Activated CD4-positive, CD25-positive, alpha-beta regulatory T cell (primary cell): ENCODE measurements at places on chromosomes 5 and 9.

DNA sequence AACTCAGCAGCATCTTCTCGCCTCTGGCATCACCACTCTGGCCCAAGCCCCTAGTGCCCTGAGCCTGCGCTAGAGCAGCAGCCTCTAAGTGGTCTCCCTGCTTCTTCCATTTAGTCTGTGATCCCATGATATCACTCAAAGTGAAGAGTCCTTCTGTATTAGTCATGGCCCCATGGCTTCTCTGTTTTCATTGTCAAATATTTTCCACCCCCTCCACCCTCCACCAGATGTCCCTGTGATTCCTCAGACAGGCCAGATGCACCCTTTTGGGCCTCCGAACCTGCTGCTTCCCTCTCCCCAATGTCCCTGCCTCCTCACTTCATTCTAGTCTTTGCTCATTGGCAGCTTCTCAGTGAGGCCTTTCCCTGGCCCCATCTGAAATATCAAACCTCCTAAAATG lies 299.2 kb downstream of the SPOCK1 start:
- no peak for DNase-seq

GRCh38 chr5:175816348-175816747 lies 55.0 kb upstream of the CPLX2 start:
- no peak for DNase-seq

DNA sequence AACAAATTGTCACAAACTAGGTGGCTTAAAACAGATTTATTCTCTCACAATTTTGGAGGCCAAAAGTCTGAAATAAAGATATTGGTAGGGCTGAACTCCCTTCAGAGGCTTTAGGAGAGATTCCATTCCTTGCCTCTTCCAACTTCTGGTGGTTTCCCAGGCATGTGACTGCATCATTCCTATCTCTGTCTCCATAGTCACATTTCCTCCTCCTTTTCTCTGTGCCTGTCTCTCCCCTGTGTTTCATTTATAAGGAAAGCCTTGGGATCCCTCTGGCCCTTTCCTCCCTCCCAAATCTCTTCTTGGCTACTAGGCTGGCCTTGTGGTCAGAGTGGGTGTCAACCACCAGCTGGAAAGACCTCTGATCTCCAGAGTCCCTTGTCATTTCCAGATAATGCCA lies 78.2 kb downstream of the SNX18 start:
- no peak for DNase-seq

GRCh38 chr5:164637931-164638521 lies 1132.6 kb downstream of the MAT2B start:
- no peak for DNase-seq

- DNase-seq: no peak
Measured at GRCh38 chr5:115262011-115262320, 711 bp downstream of the PGGT1B start.

GRCh38 chr5:145158730-145159129 lies 676.4 kb downstream of the PRELID2 start:
- no peak for DNase-seq

- DNase-seq: no peak
Measured at GRCh38 chr5:67082941-67083340, 113.7 kb downstream of the CD180 start.

DNA sequence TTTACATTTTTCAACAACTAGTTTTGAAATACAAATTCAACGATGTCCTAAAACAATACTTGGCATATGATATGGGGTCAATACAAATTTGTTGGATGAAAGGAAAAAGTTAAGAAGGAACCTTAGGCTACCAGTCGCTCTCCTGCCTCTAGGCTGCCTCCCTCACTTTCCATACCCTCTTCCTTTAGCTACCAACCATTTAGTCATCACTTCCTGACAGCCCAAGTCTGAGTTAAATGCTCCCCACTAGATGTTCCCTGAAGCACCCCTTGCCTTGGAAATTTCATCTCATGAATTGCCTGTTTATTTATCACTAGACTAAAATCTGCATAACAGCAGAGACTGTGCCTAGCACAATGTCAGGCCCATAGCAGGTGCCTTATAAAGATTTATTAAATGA lies 2.7 kb upstream of the LARS1 start:
- no peak for DNase-seq

GRCh38 chr9:120281665-120282064 lies 298.3 kb downstream of the CDK5RAP2 start:
- no peak for DNase-seq

- no peak for DNase-seq
Measured at GRCh38 chr5:168299372-168299771, 7.9 kb downstream of the WWC1 start.

GRCh38 chr9:134388289-134388808 lies 62.1 kb downstream of the RXRA start:
- DNase-seq: no peak

GRCh38 chr9:95270790-95271189 lies 46.7 kb downstream of the FANCC start:
- DNase-seq: no peak

DNA sequence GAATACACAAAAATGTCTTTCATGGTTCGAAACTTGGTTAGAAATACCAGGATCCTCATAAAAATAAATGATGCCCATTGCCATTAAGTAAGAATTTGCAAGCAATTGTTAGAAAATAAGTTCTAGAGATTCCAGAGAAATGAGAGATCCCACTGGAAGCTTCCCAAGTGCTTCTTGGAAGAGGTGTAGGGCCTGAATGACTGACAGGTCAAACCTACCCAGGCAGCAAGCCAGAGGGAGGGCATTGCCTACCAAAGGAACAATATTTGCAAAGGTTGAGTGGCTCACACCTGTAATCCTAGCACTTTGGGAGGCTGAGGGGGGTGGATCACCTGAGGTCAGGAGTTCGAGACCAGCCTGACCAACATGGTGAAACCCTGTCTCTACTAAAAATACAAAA lies 777.0 kb upstream of the WWC1 start:
- no peak for DNase-seq

DNA sequence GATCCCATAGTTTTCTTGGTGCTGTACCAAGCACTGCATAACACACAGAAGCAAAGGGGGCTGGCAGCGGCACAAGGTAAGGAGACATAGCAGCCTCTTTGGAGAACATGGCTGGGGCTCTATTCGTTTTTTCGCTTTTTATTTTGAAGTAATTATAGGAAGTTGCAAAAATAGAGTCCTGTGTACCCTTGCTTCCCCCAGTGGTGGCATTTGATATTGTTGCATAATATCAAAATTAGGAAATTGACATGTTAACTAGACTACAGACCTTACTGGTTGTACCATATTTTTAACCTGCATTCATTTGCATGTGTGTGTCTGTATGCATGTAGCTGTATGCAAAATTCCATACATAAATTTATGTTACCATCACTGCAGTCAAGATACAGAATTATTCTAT lies 6.6 kb upstream of the UBQLN1 start:
- no peak for DNase-seq

DNA sequence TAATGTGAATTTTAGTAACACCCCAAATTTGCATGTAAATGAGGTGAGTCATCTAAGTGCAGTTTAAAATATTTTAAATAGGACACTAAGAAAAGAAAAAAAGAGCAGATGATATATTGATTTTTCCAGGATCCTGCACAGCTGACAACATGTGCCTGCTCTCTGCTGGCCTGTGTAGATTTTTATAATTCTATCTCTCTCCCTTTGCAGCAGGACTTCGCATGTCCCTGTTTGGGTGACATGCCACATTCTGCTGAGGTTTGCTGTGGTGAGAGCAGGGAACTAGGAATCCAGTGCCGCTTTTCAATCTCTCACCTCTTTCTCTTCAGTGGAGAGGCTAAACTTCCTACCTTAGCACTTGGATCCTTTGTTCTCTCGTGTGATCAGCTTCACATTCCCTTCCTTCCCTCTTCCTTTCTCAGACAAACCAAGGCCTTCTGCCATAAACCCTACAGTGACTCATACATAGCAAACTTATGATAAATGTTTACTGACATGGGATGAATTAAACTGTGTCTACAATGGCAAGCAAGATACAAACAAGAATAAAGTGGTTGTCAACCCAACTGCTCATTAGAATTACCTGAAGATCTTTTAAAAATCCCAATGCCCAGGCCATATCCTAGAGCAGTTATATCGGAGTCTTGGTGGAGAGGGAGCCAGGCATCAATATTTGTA lies 198.8 kb upstream of the EFNA5 start:
- DNase-seq: no peak

DNA sequence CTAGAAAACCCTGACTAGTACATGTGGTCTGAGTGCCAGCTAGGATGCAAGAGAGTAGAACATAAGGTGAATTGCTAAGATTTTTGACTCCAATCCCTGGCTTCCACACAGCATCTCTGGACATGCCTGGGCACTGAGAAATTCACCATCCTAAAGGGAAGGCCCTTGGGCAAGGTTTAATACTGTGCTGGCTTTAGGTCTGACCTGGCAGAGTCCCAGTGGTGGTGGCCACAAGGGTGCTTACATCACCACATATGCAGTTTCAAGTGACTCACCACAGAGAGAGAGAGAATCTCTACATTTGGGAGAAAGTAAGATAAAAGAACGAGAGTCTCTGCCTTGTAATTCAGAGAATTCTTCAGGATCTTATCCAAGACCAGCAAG lies 661.6 kb upstream of the C9orf72 start:
- no peak for DNase-seq

DNA sequence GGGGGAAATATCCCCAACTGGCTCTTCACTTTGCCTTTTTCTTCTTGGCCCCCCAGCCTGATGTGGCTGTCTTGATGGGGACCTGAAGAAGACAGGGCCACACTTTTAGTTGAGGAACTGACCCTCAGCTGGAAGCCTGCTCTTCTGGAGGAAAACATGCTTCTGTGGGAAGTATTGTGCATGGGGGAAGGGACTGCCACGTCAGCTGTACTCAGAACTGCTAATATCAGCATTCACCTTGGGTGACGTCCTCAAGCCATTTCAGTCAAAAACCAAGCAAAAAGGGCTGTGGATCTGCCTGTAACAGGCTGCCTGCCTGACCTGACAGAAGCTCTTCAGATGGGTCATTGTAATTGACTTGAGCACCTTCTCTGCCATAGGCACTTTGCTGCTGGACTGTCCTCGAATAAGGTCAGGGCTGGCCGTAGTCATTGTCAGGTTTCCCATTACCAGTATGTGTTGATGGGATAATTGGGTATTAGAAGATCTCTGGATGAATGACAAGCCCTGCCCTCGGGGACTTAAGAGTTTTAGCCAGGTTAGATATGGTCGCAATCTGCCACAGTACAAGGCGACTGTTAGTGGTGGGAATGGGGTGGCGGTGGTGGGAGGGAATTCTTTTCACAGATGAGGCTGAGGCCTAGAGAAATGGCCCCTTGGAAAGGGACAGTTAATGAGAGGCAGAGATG lies 10.4 kb downstream of the RAI14 start:
- DNase-seq: no peak

GRCh38 chr9:5920860-5921328 lies 30.2 kb downstream of the MLANA start:
- no peak for DNase-seq

DNA sequence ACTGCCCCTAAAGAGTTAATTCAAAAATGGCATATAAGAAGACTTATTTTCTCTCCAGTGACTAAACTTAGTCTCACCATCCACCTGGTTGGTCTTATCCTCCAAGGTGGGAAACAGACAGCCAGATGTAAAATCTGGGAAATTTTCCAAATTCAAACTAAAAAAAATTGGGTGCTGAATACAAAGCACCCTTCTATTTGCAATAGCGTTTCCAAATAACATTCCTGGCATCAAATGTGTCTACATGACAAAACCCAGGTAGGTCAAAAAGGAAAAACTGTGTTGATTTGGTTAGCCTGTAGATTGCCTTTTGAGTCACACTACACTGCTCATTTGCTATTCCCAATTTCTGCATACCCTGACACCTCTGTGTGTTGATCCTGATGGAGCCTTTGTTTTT lies 252.2 kb downstream of the NR2F1-AS1 start:
- DNase-seq: no peak

GRCh38 chr9:77712533-77713130 lies 64.5 kb upstream of the GNA14 start:
- DNase-seq: no peak

DNA sequence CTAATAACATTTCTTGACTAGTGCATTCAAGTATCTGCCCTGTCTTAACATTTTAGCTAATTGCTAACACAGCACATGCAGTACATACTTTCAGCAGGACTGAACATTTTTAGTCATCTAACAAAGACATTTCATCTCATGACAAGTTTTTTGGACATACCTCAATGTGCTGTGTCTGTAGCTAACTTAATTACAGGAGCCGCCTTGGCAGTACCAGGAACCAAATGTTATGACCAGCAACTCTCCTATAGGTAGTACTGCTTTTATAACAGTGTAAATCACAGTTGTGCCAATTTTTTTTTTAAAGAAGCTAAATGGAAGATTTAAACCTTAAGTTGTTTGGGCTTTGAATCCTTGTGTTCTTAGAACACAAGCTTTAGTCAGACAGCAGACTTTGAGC lies 99.4 kb upstream of the SAP30L start:
- no peak for DNase-seq

GRCh38 chr5:1343315-1343751 lies 1.6 kb downstream of the CLPTM1L start:
- DNase-seq: no peak

GRCh38 chr9:135040892-135041291 lies 46.6 kb upstream of the OLFM1 start:
- no peak for DNase-seq

DNA sequence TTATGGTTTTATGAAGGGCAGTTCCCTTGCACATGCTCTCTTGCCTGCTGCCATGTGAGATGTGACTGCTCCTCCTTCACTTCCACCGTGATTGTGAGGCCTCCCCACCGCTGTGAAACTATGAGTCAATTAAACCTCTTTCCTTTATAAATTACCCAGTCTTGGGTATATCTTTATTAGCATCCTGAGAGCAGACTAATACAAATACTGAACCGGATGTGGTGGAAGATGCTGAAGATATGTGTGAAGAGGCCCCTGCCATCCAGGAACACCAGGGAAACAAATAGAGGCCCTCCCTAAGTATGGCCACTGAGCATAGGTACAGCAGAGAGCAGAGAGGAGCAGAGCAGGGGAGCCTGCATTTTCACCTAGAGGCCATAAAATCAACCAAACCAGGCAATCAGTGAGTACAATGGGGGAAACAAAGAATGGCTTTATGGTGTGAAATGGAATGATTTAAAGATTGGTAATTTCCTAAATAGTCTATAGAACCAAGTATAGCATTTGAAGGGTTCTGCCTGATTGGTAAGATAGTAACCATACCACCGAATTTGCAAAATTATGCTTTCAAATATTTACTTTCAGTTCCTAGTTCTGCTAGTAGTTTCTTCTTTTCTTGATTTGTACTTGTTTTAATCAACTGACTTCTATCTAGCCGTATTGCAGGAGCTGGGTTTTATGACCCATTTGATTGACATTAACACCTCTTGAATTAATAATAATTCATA lies 421.6 kb downstream of the IRX1 start:
- no peak for DNase-seq

DNA sequence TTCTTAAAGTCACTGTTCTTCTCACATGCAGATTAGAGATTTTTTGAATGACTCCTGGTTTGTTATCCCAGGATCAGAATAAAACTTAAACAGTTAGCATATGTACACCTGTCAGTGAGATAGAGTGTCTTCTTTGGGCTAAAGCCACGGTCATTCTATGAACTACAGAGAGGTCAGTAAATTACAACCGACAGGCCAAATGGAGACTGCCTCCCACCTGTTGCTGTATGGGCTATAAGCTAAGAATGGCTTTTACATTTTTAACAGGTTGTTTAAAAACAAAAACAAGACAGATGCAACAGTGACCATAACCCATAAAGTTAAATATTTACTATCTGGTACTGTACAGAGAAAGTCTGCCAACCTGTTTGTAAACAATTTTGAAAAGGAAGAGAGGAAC lies 125.7 kb downstream of the ELAVL2 start:
- DNase-seq: no peak

GRCh38 chr9:15670246-15670645 lies 117.4 kb downstream of the CCDC171 start:
- no peak for DNase-seq

GRCh38 chr5:177169271-177169670 lies 35.7 kb downstream of the NSD1 start:
- DNase-seq: no peak
